Endothelial cell (in vitro differentiated cells): ENCODE measurements at places on chromosomes 4 and X. TPM values are rescaled to one million over a fixed set of nuclear protein-coding genes. Genes with fewer than 3 reads are reported as not detected.

GRCh38 chrX:140572724-140573123, 67.9 kb upstream of the SOX3 start:
- DNase-seq: peak; percentile 52

GRCh38 chr4:5554376-5554775, 154.0 kb downstream of the EVC2 start:
- no peak for DNase-seq

GRCh38 chr4:30716158-30716557, 4.0 kb upstream of the PCDH7 start:
- no peak for DNase-seq

- no peak for DNase-seq
Observed at GRCh38 chrX:115531818-115532403, 29.1 kb upstream of the PLS3 start.

GRCh38 chrX:139106069-139106468, 394.6 kb upstream of the FGF13 start:
- DNase-seq: no peak

- DNase-seq: no peak
Observed at GRCh38 chr4:35867057-35867456, 377.3 kb downstream of the ARAP2 start.

DNA sequence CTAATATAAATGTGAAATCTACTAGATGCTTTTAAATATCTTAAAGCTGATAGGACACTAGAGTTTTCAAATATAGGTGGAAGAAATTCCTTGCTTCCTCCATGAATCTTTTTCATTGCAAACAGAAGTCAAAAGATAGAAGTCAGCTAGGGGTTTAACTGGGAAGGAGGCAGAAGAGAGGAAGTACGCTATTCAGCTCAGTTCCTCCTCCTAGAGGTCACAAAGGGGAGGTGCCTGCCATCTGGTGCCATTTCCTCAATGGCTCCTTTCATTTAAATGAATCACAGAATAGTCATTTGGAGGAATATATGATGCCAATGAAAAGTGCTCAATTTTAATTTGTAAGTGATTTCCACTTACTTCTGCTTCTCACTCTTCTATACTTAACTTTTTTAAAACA, 8.5 kb downstream of the COL25A1 start:
- peak; percentile 36 for DNase-seq

GRCh38 chr4:84529169-84529751, 30.2 kb upstream of the NKX6-1 start:
- no peak for DNase-seq

GRCh38 chr4:165345666-165346417, 18.4 kb downstream of the MSMO1 start:
- no peak for DNase-seq

DNA sequence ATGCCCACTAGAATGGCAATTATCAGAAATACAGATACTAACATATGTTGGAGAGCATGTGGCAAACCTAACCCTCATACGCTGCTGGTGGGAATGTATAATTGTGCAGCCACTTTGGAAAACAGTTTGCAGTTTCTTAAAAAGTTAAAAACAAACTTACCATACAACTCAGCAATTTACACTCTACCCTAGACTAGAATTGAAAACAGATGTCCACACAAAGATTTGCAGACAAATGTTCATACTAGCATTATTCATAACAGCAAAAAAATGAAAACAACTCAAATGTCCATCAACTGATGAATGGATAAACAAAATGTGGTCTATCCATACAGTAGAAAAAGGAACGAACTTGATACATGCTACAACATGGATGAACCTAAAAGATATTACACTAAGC, 64.4 kb downstream of the SLC9A7 start:
- DNase-seq: no peak

- no peak for DNase-seq
Observed at GRCh38 chr4:108372681-108373080, 203.9 kb upstream of the LEF1 start.

- no peak for DNase-seq
Observed at GRCh38 chrX:153569475-153569874, 29.5 kb downstream of the CCNQ start.

- no peak for DNase-seq
Observed at GRCh38 chr4:20030108-20030507, 221.6 kb upstream of the SLIT2 start.

DNA sequence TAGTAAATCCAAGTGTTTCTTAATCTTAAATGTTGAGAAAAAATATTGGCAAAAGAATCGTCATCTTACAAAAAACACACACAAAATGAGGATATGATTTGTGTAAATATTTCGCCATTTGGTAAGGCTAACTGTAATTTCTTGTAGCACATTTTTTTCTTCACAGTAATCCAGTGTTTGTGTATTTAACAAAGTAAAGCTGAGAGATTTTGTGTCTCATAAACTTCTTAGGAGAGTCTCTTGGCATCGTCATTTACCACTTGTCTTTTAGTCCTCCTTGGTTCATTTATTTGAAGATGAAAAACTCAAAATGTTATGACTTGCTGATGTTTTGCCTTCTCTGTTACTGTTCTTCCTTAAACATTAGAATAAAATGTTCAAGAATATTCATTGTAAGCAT, 326.7 kb upstream of the PITX2 start:
- no peak for DNase-seq

DNA sequence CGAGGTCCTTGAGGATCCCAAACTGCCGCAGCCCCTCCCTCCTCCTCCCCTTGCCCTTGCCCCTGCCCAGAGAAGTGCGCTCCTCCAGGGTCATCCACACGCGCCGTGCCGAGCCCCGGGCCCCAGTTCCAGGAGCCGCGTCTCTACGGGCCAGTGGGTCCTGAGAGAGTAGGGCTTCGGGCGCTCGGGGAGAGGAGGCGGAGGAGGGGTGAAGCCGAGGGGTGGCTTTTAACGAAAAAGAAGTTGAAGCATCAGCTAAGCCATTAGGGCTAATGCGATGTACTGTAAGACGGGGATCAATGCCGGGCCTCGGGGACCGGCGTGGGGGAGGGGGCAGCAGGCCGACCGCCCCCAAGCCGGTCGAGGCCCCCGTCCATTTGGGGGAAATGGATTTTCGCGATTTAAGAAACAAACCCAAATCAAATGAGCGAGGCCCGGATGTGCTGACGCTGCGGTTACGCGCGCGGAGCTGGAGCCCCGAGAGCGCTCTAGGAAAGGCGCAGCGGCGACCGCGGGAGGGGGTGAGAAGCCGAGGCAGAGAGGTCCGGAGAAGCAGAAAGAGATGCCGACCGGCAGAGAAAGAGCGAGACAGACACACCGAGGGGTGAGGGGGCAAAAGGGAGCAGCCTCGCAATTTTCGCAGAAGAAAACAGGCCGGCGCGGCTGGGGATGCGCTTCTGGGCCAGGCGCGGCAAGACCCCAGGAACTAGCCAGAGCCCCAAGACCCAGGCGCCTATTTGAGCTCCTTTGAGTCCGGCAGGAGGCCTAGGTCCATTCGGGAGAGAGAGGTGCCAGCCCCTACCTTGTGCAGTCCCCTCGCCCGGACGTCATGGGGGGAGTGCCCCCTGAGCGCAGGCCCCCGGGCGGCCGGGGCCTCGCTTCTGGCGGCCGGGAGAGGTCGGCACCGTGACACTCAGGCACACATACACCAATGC, 13.6 kb downstream of the HMX1 start:
- no peak for DNase-seq

DNA sequence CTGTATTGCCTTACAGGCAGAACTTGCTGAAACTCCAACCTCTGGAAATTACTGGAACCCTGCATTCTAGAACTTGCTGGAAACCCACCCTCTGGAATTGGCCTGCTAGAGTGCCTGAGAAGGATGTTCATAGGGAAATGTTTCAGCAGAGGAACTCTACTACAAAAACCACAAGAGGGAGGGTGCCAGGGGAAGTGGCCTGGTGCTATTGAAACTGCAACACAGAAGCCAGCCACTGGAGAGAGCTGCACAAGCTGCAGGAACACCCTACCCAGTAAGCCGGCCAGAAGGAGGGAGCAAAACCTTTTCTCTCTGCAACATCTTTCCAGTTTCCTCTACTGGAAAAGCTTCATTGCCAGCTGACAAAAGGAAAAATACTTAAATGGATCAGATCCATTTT, 2.5 kb upstream of the BRWD3 start:
- peak; percentile 38 for DNase-seq

GRCh38 chr4:11230866-11231265, 197.8 kb downstream of the HS3ST1 start:
- no peak for DNase-seq

DNA sequence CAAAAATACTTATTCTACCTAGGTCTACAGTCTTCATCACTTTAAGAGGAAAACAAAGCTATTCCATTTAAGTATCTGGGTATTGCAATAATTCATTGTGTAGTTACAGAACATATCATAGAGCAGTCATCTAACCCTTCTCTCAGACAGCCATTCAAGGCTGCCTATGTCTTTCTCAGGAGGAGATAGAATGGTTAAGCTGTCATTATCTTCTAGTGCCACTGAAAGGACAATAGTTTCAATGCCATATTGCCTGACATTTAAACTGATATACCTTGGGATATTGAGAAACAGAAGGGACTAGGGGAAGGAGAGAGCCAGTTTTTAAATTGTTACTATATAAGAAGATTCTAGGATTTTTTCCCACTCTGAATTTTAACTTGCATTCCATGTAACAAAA, 527.0 kb downstream of the GRID2 start:
- DNase-seq: no peak

GRCh38 chrX:43706786-43707370, 50.8 kb downstream of the MAOA start:
- no peak for DNase-seq

DNA sequence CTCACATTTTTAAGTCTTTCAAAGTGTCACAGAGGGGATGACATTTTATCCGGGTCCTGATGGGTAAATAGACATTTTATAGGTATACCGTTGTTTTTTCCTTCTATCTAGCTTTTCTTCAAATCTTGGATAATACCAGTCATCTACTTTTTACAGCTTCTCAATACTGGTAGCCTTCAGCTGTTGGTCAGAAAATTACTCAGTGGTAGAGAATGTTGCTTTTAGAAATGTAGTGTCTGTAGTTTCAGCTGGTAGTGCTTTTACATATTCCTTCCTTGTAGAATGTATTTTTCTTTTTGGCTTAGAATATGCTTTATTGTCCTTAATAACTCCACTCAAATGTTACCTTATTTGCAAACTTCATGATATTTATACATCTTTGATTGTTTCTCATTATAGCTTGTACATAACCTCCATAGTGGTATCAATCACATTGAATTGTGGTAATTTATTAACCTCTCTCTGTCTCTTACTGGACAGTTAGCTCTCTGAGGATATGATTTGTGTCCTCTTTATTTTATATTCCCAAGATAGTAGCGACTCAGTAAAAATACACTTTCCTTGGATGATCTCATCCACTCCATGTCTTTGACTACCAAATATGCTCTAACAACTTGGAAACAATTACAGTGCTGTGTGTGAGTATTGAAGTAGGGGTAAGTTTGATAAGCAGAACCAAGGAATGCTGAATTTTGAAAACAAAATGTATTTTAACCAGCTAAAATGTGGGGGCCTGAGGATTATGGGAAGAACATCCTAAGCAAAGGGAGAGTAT, 53.8 kb downstream of the RAP1GDS1 start:
- DNase-seq: no peak

DNA sequence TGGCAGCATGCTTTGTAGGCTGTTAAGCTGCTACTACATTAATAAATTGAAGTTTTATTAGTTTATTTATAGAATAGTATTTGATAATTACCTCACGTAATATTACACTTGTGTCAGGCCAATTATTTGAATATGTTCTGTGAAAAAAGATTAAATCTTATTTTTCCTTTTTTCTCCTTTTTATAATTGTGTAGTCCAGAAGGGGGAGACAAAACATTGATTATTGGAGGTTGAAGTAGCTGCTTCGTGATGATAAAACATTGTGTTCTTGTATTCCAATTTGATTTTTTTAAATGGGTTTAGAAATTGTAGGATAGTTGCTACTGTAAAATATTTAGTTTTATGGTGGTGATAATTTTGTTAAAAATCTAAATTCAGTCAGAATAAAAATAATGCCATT, 85.7 kb downstream of the DIAPH2 start:
- no peak for DNase-seq

GRCh38 chr4:76197031-76197743, 16.4 kb downstream of the SCARB2 start:
- DNase-seq: no peak

GRCh38 chr4:38856524-38857337, at the start of gene TLR6:
Gene TLR6 (minus strand): TSS chr4:38856817. CDS start chr4:38829473, 27,344 bp downstream.
- DNase-seq: peak; percentile 51

GRCh38 chr4:75056277-75056676, 123.4 kb downstream of the PARM1 start:
- no peak for DNase-seq

DNA sequence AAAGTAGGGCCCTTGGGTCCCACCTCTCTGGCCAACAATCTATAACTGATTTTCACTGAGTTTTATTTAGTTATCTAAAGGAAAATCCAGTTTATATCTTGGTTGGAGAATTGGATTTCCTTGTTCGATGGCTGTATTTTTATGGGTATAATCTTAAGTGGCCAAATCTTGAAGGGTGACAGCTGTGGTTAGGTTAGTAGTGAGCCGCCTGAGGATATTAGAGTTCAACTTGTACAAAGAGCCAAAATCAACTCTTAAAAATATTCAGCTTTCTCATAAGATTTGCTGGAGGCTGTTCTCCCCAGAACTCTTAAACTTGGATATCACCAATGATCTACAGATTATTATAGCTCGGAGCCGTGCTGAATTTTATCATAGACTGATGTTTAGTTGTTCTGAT, 54.6 kb upstream of the UNC5C start:
- no peak for DNase-seq

- no peak for DNase-seq
Observed at GRCh38 chr4:5793514-5793913, 82.5 kb downstream of the EVC start.

GRCh38 chr4:101039367-101039766, 308.0 kb downstream of the PPP3CA start:
- DNase-seq: no peak

GRCh38 chr4:98928505-98929340, at the start of gene EIF4E:
Gene EIF4E (minus strand): TSS chr4:98929133. CDS start chr4:98929112, 21 bp downstream.
- peak; percentile 89 for DNase-seq

GRCh38 chr4:65893957-65894755, 223.9 kb upstream of the EPHA5 start:
- no peak for DNase-seq

- DNase-seq: peak; percentile 69
Observed at GRCh38 chrX:154409222-154409871, at the start of gene DNASE1L1. Gene DNASE1L1 (minus strand): TSS chrX:154409254. CDS start chrX:154405568, 3,686 bp downstream.

The SMR3B gene
- 1.1 TPM for total RNA-seq

The CFAP99 gene
- total RNA-seq: not detected

The PRPS2 gene
- total RNA-seq: 6.2 TPM

The PLRG1 gene
- 70.6 TPM for total RNA-seq

The RAB9B gene
- total RNA-seq: 2.3 TPM

The L1CAM gene
- total RNA-seq: 0.31 TPM

The CCDC110 gene
- total RNA-seq: 0.67 TPM

The FGG gene
- total RNA-seq: not detected

The ZMYM3 gene
- total RNA-seq: 78.1 TPM

The AREG gene
- not detected for total RNA-seq

The FGD1 gene
- 15.6 TPM for total RNA-seq

The KCND1 gene
- total RNA-seq: 6.0 TPM

The TKTL2 gene
- total RNA-seq: not detected

The NUP62CL gene
- total RNA-seq: 9.3 TPM

The DKK2 gene
- total RNA-seq: 8.0 TPM

The NKX1-1 gene
- total RNA-seq: not detected
